IPS DF 6.9 (cell line): ENCODE measurements at places on chromosomes 3 and 15.

DNA sequence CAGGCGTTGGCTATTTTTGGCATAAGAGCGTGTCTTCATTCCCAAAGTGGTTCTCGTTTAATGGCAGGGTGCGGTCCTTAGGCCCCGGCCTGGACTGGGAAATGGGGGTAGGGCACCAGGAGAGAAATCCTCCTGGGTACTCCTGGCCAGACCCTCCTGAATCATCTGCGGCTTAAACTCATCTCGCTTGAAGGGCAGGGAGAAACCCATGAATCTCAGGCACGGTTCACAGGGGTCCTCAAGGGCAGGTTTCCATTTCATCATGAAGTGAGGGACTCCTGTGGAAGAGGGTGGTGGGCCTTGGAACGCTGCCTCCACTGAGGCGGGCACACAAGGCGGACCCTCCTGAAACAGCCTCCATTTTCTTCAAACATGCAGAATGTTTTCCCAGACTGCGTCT lies 48.4 kb downstream of the KLF13 start:
- no peak for DNase-seq

DNA sequence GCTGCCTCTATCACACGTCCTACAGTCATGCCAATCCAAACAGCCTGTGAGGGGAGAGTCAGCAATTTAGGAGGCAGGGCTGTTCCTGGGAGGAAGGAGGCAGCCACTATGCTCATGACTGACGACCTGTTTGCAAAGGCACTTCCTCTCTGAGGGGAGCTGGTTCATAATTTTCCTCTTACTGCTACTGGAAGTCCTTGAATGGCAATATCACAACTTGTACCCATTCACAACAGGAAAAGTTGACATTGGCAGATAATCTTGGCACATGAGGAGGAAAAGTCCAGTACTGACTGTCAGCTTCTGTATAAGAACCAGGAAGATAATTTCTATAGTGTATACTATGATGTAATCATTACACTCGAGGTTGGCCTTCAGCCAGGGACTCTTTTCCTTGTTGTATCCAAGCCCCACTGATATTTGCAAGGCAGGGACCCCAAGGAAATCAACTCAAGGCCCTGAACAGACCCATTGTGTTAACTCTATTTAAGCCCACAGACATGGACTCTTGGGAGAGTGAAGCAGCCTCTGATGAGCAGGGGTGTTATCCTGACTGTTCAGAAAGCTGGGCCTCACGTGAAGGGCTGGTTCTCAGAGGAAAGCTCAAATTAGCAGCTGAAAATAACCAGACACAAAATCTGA lies 267.3 kb upstream of the ADAMTS9 start:
- DNase-seq: no peak

GRCh38 chr3:47385007-47385406 lies 4.2 kb downstream of the PTPN23 start:
- DNase-seq: no peak

GRCh38 chr15:33722005-33722672 lies 246.2 kb upstream of the CHRM5 start:
- DNase-seq: no peak

DNA sequence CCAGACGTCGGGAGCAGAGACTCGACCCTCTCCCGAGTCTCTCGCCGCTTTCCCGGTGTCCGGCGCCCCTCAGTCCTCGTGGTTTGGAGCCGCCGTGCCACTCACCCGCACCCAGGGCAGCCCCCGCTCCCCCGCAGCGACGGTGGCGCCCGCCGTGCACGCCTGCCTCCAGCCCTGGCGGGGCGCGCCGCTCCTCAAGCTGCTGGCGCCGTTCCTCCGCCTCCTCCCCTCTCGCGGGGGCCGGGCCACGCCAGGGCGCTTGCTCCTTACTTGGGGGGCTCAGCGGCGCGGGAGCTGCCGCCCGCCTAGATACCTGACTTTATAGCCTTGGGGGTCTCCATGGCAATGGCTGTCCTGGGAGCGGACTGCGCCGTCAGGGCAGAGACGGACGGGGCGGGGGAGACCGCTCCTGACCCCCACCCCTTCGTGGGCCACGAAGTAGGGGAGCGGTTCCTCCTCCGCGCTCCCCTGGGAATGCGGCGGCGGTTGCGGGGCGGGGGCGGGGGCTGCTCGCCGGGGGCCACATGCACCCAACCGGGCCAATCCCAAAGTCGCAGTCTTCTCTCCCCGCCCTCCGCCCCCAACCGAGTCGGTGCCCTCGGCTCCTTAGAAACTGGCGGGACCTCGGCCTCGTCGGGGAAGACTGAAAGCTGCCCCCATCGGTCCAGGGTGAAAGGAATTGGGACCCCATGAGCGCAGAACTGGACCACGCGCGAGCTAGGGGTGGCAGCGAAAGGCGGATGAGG lies at the start of gene ANKRD63:
ANKRD63 (minus strand) TSS at position 196 of the 746 bp plus-strand sequence. CDS start 478 bp downstream, outside the sequence.
- no peak for DNase-seq

DNA sequence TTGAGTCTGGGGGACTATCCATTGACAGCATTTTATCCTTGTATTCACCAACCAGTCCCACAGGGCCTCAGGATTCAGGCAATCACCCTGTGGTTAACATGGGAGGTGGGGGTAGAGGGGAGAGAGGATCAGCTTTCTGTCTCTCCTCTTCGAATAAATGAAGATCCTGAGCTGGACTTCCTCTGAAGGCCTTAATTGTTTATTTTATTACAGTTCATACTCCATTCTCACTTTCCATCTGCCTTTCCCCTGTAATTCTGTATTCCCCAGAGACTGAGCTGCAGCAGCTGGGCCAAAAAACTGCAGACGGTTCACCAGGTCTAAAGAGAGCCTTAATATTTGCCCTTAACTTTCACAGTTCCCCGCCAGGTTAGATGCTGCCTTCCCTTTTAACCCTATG lies 11.9 kb downstream of the TAGLN3 start:
- DNase-seq: no peak

DNA sequence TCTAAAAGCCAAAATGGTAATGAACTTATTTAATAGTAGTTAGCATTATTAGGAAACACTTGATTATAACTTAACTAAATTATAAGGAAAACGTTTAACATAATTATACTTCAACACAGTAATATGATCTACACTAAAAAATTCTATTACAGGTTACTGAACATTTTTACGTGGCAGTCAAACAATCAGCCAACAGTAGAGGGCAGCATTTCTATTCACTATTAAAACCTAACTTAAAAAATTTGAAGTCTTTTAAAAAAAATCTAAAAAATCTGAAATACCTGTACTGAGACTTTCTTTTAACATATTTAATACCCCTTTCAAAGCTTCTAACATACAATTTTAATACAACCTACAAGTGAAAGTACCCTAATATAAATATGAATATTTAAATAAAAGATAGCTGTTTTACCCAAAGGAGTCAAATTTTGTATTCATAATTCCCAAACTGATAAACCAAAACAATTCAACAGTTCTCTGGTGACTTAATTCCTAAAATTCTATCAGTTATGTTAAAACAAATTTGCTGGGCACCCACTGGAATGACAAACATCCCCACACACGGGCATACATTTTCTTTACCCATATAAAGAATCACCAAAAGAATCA lies 41.5 kb downstream of the DLG1 start:
- DNase-seq: no peak

- DNase-seq: no peak
These were observed 38.7 kb downstream of the WWTR1 start for GRCh38 chr3:149619136-149619535.

DNA sequence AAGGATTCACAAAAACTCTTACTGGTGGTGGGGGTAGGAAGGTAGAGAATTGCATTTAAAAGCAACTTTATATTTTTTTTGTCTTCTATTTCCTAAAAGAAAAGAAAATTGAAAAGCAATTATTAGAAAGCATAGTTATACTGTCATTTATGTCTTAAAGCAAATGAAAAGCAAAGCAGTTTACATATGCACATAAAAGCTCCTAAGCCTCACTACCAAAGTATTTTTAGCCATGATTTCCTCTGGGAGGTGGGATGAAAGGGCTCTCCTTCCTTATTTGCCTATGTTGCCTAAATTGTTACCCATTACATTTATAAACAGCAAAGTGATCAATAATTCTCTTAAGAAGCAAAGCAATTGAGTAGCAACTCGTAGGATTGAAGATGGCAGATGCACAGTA lies 7.0 kb downstream of the ZNF445 start:
- no peak for DNase-seq

GRCh38 chr15:75671730-75672602 lies 24.3 kb downstream of the SNX33 start:
- no peak for DNase-seq

GRCh38 chr3:26708501-26708900 lies 85.9 kb downstream of the LRRC3B start:
- DNase-seq: no peak

DNA sequence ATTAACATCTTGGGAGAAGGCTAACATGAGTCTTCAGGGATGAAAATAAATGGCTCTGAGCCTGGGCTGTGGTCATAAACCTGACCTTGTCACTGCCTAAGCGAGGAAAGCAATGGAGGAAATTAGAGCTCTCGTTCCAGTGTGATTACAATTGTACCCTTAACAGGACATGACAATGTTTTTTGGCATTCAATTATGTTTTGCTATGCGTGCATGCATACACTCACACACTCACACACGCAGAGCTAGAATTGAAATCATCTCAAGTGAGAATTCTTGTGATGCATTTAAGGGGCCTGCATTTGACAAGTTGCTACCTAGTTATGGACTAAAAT lies 24.1 kb downstream of the ZNF80 start:
- no peak for DNase-seq

- no peak for DNase-seq
These were observed 43.6 kb upstream of the SPTSSB start for GRCh38 chr3:161414907-161415306.

DNA sequence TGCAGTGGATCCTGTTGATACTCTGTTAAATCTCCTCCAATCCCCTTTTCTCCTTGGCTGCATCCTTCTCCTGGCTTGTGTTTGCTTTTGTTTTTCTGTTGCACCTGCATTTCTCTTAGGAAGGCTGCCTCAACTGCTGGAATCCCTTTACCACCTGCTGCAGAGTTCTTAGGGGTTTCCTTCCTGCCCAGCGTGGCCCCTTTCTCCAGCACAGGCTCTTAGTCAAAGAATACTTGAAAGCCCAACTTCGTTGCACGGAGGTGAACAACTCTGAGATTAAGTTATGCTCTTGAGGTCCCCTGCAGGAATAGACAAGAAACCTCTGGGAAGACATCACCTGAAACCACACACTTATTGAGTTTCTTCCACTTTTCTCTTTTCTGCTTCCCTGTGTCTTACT lies 121.6 kb upstream of the GRM7 start:
- DNase-seq: peak; percentile 2
